SK-N-SH (cell line): ENCODE measurements at places on chromosomes 13 and 19. TPM values are rescaled to one million over a fixed set of nuclear protein-coding genes. Genes with fewer than 3 reads are reported as not detected.

Gene CD79A
- polyA plus RNA-seq: 0.20 and 0.31 TPM in 2 replicates

Gene EDDM13
- polyA plus RNA-seq: not detected in 2 replicates

- DNase-seq: no peak
These were observed 53.9 kb upstream of the AMER2 start for GRCh38 chr13:25225970-25226369.

DNA sequence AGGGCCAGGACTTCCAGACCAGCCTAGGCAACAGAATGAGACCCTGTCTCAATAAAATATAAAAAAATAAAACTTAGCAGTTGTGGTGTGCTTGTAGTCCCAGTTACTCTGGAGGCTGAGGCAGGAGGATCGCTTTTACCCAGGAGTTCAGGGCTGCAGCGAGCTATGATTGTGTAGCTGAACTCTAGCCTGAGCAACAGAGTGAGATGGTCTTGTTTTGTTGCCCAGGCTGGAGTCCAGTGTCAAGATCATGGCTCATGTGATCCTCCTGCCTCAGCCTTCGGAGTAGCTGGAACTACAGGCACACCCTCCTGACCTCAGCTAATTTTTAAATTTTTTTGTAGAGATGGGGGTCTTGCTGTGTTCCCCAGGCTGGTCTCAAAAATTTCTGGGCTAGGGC is 4.3 kb upstream of the JUNB start:
- DNase-seq: no peak

GRCh38 chr19:17530586-17530985 is 19.1 kb downstream of the PGLS start:
- DNase-seq: no peak

Gene CRLF1
- polyA plus RNA-seq: 0.71 and 0.84 TPM in 2 replicates

GRCh38 chr13:94298346-94298745 is 181.1 kb downstream of the DCT start:
- DNase-seq: no peak

Gene CEACAM20
- not detected in 2 replicates for polyA plus RNA-seq

GRCh38 chr13:113586661-113587479 is 2.3 kb downstream of the TFDP1 start:
- no peak for DNase-seq

- peak; percentile 1 for DNase-seq
These were observed 27.1 kb upstream of the GRTP1 start for GRCh38 chr13:113390874-113391497.

DNA sequence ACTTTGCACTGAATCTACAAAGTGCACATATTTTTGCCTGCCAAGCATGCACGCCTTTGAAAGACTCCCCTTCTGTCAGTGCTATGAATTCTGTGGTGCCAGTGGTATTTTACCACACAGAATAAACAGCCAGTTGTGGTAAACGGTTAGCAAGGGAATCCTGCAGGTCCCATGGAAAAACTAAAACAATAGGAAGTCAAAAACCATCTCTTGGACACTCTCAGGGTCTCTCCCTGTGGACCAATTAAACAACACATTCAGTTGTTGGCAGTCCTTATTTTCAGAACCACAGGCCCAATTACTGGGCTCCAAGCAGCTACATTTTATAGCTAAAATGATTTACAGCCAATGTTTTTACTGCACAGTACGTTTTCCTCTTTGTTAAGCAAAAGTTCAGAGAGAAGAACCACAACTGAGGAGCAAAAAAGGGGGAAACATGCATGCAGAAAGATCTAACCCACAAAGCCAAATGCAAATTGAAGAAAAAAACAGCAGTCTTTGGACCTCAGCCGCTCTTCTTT is 116.9 kb downstream of the KCTD12 start:
- DNase-seq: no peak

DNA sequence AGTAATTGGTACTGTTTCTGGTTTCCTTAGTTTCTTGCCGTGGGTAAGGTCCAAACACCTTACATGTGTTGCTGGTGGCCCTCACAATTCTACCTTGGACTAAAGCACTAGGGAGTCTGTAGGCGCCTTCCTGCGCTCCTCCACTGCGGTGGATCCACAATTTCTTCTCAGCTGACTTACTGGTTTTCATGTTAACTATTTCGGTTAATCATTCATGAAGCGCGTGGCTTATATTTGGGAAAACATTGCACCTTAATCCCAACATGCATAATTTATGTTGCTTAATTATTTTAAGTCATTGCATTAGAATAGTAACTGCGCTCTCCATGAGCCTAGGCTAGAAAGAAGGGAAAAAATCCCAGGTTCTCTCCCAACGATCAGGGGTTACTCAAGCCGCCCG is 37.7 kb downstream of the ARHGEF7 start:
- peak; percentile 44 for DNase-seq

Gene RGL3
- 13.3 and 13.5 TPM in 2 replicates for polyA plus RNA-seq

DNA sequence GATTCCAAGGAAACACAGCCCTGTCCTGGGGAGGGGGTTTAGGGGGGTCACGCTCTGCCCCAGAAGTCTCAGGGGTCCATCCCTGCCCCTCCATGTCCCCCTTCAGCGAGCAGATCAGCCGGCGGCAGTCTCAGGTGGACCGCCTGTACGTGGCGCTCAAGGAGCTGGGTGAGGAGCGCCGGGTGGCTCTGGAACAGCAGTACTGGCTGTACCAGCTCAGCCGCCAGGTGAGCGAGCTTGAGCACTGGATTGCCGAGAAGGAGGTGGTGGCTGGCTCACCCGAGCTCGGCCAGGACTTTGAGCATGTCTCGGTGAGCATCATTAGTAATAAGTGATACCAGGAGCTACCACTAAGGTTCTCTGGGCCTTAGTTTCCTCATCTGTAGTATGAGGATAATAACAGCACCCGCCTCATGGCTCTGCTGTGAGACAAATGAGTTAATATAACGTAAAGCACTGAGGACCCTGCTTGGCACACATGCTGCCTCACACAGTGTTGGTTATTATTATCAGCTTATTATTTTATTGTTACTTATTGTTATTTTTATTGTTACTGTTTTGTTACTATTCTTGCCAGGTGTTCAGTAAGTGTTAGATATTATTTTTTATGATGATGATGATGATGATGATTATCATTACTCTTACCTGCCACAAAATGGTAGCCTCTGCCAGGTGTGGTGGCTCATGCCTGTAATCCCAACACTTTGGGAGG is 20.5 kb upstream of the SHKBP1 start:
- no peak for DNase-seq

GRCh38 chr13:34578471-34578870 is 363.6 kb upstream of the NBEA start:
- DNase-seq: no peak

DNA sequence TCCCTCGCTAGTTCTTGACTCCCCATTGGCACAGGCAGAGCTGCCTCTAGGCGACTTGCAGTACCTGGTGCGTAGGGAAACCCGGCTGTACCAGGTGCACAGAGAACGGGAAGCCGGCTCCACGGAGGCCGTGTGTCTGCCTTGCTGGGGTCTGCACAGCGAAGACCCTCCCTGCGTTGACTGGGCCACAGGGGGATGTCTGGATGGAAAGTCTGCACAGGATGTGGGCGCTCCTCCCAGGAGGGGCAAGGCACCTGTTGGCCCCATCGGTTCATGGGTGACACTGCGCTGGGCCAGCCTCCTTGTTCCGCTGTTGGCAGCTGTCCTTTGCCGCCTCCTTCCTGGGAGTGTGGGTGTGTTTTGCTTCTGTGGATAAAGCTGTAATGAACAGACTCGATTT is 138.3 kb downstream of the TEX29 start:
- DNase-seq: no peak

DNA sequence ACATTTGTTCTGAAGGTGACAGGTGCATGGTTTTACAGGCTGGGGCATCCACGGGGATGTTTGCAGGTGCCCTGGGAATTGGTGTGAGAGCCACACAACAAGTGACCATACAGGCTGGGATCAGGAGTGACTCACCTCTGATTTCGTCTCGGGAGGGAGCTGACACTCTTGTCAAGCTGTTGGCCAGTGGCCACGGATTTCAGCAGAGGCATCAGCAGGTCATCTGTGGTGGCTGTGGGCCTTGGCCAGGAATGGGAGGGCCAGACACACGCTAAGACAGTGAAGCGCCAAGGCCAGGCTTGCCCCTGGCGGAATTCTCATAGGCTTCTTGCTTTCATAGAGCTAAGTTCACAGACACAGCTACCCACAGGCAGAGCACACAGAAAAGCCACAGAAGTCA is 108.6 kb downstream of the HSPH1 start:
- DNase-seq: no peak

DNA sequence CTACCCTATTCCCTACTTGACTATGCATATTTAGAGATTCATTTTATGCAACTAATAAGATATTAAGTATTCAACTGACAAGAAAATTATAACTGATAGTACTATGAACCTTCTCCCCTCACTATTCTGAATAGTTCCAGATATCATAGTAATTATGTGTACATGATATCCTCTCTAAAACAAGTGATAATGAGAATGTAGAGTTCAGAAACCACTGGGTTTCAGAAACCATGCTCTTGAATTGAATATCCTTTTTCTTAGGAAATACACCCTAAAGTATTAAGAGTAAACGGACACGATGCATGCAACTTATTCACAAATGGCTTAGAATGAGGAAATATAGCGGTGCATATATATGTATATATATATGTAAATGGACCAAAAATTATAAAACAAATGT is 160.9 kb downstream of the TBC1D4 start:
- no peak for DNase-seq

- DNase-seq: no peak
These were observed 3.4 kb downstream of the LRCH1 start for GRCh38 chr13:46556418-46556779.
